Neural cell (in vitro differentiated cells): ENCODE measurements at places on chromosomes 1 and 21. TPM values are rescaled to one million over a fixed set of nuclear protein-coding genes. Genes with fewer than 3 reads are reported as not detected.

Gene FCGR1A
- not detected in 2 replicates for polyA plus RNA-seq

Gene NBPF1
- polyA plus RNA-seq, result 78.0 and 95.8 TPM in 2 replicates

Gene DYNLT5
- not detected in 2 replicates for polyA plus RNA-seq

Gene RPE65
- polyA plus RNA-seq, result 0.16 TPM in 1 of 2 replicates, not detected in the other

Gene PHF13
- polyA plus RNA-seq, result 11.0 and 12.9 TPM in 2 replicates

Gene MIXL1
- polyA plus RNA-seq, result not detected in 2 replicates

Gene ARHGAP29
- 1.2 and 1.7 TPM in 2 replicates for polyA plus RNA-seq

Gene LCE3E
- not detected in 2 replicates for polyA plus RNA-seq

Gene RGS1
- polyA plus RNA-seq, result not detected in 2 replicates

Gene IFNLR1
- 0.16 and 0.32 TPM in 2 replicates for polyA plus RNA-seq

Gene SLC1A7
- polyA plus RNA-seq, result not detected in 2 replicates

Gene CLCNKB
- polyA plus RNA-seq, result not detected in 2 replicates

Gene FRRS1
- 5.0 TPM in 1 of 2 replicates, not detected in the other for polyA plus RNA-seq

Gene HPDL
- 0.18 TPM in 1 of 2 replicates, not detected in the other for polyA plus RNA-seq

Gene UMODL1
- polyA plus RNA-seq, result 0.11 TPM in 1 of 2 replicates, not detected in the other

Gene ANGPTL3
- not detected in 2 replicates for polyA plus RNA-seq

Gene RGS16
- 1.1 and 2.3 TPM in 2 replicates for polyA plus RNA-seq

Gene ATP1A2
- 0.12 and 0.14 TPM in 2 replicates for polyA plus RNA-seq

Gene NUP210L
- polyA plus RNA-seq, result 0.09 TPM in 1 of 2 replicates, not detected in the other

Gene OR2W3
- polyA plus RNA-seq, result 1.1 TPM in 1 of 2 replicates, not detected in the other

Gene PTTG1IP
- polyA plus RNA-seq, result 152 and 170 TPM in 2 replicates

Gene PAQR6
- 16.8 and 27.3 TPM in 2 replicates for polyA plus RNA-seq

Gene DNALI1
- 33.5 and 35.0 TPM in 2 replicates for polyA plus RNA-seq
